ENCODE measurements at places on chromosomes 3 and 15. TPM values are rescaled to one million over a fixed set of nuclear protein-coding genes. Genes with fewer than 3 reads are reported as not detected.

SAMD7 gene
- total RNA-seq: not detected

DNA sequence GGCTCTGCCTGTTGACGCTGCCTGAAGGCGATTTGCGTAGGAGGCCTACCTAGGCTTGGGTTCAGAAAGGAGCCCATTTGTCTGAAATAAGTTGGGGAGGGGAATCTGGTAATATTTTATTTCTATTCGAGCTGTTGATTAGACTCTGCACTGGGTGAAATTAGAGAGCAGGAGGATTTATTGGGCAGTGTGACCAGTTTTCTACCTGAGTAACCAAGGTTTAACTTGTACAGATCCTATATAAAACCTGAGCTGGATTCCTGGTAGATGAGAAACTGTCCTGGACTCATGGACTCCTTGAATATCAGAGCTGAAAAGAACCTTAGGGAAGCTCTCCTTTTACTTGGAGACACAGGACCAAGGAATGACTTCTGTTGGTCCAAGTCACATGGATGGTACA, 19.6 kb upstream of the GPR156 start:
- DNase-seq: no peak

FGD5 gene
- total RNA-seq: not detected

- no peak for DNase-seq
Measured at GRCh38 chr15:92149029-92149428, 244.7 kb upstream of the ST8SIA2 start.

PLCB2 gene
- total RNA-seq: not detected

GOLGA8S gene
- total RNA-seq: not detected

Measured in HepG2 (cell line).